ENCODE measurements at places on chromosomes 3 and 15.

- no peak for DNase-seq
Observed at GRCh38 chr3:29932696-29933325, 651.9 kb downstream of the RBMS3 start.

GRCh38 chr15:81216422-81216821, 19.7 kb downstream of the IL16 start:
- DNase-seq = no peak

GRCh38 chr3:47540281-47540680, 26.8 kb upstream of the ELP6 start:
- DNase-seq = no peak

GRCh38 chr15:59736181-59736580, 47.1 kb upstream of the BNIP2 start:
- DNase-seq = no peak

DNA sequence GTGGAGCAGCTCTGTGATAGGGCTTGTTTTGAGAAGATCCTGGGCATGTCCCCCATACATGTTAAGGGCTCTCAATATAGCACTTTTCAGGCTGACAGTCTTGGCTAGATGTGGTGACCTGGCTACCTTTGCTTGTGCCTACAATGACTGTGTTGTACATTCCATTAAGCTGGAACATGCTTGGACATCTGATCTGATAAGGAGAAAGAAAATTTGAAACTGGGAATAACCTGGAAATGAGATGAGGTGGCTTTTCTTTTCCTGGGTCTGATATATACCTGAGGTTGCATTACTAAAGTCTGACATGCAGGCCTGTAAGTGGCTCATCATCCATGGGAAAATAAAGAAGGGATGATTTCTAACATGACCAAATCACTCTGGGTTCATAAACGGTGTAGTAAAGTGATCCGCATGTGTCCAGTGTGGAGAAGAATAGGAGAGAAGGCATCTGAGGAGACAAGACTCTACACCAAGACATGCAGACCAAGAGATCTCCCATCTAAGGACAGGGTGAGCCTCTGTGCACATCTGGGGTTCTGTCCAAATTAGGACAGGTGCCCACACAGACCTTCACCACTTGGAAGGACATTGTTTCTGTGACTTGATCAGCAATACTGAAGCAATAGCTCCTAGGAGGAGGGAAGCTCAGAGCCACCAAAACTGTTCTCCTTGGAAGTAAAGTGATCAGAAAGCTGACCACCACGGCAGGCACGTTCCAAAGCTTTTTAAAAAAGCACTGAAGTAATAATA, 62.0 kb downstream of the KLHL6 start:
- no peak for DNase-seq

DNA sequence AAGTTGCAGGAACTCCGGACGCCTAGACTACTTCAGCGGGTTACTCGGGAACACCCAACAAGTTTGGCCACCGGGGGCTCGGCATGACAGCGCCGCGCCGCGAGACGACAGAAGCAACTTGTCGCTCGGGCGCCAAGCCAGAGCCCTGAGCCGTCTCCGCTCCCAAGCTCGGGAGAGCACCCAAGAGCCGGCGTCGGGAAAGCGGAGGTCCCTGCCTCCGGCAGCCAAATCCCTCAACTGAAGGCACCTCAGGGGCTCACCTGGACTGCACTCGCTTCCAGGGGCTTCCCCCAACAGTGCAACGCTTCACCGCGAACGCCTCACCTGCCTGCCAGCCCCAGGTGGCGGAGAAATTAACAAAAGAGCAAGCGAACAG, 640 bp downstream of the MB21D2 start:
- DNase-seq = no peak

DNA sequence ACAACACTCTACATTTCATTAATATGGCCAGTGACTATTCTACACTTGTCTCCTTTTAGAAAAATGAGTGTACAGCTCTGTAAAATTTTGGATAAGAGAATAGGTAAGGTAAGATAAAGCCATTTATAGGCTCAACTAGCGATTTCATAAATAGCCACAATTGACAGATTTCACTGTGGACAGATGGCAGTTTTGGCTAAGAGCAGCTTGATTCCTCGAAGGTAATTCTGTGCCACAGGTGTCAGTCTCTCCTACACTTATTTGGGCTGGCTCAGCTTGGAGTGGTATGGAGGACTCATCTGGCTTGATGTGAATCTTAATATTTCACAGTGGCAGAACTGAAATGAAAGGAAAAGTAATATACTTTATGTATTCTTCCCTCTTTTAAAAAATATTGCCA, 536.7 kb upstream of the TBL1XR1 start:
- no peak for DNase-seq

DNA sequence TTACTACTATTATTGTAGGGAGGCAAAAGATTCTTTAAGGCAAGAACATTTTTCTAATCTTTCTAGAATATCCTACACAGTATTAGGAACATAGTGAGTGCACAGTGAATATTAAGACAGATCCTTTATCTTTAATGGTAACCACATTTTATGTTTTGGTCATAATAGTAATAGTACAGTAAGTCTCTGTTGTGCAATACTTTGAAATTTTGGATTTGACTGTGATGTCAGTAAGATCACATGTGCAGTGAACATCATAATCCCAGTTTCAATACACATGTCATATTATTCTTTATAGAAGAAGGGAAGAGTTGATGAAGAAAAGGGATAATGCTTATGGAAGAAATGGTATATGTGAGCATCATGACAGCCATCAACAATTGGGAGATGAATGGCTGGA, 10.7 kb downstream of the STT3B start:
- peak; percentile 68 for DNase-seq

GRCh38 chr3:37174532-37175126, at the start of gene LRRFIP2:
Gene LRRFIP2 (minus strand): TSS chr3:37174582. CDS start chr3:37148983, 25,599 bp downstream.
- peak; percentile 78 for DNase-seq

- DNase-seq = no peak
Observed at GRCh38 chr15:46091860-46092450, 457.1 kb downstream of the SQOR start.

GRCh38 chr3:158313338-158313927, 203.5 kb downstream of the RSRC1 start:
- DNase-seq = peak; percentile 19

DNA sequence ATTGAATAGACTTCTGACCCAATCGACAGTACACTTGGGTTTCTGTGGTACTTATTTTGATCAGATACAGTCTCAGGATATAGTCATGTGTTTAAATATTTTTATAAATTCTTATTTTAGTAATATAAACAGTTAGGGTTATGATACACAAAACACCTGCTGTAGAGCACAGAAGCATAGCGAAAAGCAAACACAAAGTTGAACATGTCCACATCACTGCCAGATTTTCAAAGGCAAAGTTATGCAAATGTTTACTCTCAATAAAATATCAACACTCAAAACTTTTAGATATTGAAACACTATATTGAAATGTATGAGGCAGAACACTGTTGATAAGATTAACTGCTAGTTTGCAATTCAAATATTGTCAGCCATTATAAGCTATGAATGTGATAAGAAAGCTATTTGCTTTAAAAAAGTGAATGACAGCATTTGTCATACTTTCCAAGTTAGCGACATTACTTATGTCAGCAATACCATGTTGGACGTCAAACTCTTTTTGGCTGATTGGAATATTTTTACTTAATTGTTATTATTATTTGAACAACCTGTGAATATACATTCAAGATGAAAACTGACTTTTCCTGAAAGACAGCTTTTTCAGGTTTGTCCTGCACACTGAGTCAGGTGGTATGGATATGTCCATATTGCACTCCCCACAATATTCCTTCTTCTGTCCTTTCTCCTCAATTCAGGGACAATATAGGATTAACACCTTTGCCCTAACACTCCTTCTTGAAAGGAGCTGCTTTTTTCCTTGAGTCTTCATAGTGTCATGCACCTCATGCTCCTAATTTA, 367.1 kb downstream of the EPHA3 start:
- DNase-seq = no peak

DNA sequence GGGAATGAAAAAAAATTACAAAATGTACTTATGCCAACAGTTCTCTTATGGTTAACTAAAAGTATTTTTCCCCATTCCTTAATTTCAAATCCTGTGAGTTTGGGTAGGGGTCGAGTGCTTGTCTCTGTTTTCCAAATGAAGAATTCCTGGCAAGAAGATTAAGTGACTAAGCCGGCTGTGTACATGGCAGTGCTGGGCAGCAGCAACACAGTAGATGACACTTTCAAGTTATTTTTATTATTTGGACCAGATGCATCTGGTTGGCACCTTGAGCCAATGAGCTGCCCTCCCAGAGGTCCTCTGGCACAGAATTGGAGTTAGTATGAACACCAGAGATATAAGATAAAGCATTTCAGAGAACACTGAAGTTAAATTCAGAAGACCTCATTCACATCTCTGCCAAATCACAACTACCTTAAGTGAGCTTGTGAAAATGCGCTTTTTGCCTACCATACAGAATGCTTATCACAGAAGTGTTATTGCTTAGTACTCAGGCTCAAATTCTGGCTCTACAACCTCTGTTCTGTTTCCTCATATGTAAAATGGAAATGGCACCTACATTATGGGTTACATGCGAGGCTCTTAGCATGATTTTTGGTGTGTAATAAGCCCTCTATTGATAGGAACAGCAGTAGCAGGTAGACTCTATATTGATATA, 256.9 kb downstream of the UBE2E2 start:
- no peak for DNase-seq

- DNase-seq = no peak
Observed at GRCh38 chr3:147356909-147357900, 49.1 kb downstream of the ZIC4 start.

GRCh38 chr3:31025541-31025940, 131.1 kb upstream of the GADL1 start:
- no peak for DNase-seq

DNA sequence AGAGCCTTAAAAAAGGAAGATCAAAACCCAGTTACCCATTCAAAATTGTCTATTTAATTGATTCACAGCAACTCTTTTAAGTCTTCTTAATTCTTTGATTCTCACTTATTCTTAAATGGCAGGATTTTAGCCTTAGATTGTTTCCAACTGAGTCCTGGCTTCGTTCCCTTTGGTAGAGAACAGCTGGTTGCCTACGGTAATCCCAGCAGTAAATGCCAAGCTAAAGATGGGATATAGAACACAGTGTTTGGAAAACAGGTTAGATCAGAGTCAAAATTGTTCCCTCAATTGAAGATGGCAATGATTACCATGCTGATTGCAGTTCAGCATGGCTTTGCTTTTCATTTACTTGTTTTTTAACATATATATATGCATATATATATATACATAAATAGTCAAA, 300.9 kb downstream of the PYDC2 start:
- DNase-seq = peak; percentile 28

- DNase-seq = peak; percentile 53
Observed at GRCh38 chr15:56871867-56872266, 46.6 kb upstream of the TCF12 start.

GRCh38 chr3:55296791-55297190, 190.3 kb downstream of the WNT5A start:
- DNase-seq = peak; percentile 55

- no peak for DNase-seq
Observed at GRCh38 chr3:34200576-34200975, 402.1 kb downstream of the PDCD6IP start.

DNA sequence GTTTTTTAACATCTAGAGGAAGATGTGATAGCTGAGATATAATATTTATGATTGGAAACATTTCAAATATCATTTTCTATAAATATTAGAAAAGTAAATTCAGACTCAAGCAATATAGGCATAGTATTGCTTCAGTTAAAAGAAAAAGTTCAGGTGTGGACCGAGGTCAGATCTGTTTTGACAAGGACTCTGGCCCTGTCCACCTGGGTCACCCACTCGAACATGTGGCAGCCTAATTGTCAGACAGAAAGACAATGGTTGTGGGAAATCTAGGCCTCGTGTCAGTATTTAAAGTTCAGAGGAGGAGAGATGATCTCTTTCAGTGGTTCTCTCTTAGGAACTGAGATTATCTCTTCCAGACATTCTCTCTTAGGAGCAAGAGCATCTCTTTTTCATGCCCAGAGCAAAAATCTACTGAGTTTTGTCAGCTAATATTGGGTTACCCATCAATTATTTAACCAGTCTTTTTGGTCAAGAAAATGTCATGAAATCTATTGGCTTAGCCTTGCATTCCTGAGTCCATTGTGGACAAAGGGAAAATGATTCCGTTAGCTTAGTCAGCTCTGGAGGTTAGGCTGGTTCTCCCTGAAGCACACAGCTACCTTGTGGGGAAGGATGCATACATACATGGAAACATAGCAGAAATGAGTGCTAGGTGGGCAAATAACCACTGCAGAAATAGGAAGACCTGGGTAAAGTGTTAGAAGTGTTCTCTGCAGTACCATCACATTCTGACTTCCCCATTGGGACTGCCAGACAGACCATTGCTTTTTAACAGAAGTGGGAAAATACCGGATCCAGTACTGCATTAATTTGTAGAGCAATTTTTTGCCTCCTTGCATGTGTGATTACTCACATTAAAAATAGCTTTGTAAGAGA, 343.3 kb downstream of the GRM7 start:
- no peak for DNase-seq

DNA sequence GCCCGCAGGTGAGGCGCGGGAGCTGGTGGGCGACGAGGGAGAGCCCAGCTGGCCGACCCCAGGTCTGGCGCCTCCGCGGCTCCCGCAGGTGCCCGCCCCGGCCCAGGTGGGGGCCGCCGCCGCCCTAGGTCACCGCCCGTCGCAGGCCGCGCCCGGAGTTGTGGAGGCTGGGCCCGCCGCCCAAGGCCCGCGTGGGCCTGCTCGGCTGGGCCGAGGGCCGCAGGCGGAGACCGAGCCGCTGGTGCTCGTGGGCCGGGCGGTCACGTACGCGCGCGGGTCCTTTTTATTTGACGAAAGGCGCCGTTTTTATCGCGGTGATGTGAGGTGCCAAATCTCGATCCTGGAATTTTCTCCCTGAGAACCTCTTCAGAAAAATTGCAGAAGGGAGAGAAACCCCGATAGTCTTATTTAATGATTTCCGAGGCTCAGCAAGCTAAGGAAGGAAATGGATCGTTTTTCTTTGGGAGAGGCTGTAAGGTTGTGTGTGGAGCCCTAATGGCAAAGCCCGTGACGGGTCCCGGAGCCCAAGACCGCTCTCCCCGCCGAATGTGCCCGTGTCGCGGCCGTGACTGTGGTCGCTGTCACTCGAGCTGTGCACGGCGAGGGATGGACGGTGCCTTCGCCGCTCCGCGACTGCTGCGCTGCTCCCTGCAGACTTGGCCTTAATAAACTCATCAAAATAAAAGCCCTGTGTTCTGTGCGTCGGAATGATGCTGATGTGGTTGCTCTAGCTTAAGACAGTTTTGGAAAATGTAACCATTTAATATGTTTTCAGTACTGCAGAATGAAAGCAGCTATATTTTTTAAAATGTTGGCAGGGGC, 612 bp downstream of the APPL1 start:
- peak; percentile 60 for DNase-seq

GRCh38 chr15:77622209-77622933, 10.3 kb downstream of the LINGO1 start:
- no peak for DNase-seq

All from fibroblast of the aortic adventitia (primary cell).